Occipital lobe (tissue), 3 donors: ENCODE measurements at places on chromosomes 4 and X.

DNA sequence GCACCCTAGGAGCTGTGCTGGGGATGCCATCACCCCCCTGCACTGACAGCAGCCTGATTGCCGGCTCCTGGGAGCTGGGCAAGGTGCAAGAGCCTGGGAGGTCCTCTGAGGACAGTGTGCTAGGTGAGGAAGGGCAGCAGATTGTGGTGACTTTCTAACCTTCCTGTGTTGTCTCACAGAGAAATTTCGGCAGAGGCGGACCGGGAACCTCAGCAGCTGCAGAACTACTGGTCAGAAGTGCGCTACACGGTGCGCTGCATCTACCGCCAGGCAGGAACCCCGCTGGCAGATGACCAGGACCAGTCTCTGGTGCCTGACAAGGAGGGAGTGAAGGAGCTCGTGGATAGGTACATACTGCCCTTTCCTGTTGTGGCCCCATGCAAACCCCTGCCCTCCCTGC is 89.8 kb downstream of the FAM193A start:
- no peak for DNase-seq

- no peak for DNase-seq
Observed at GRCh38 chr4:122766950-122767349, 34.4 kb downstream of the BBS12 start.

- no peak for DNase-seq
Observed at GRCh38 chr4:53625888-53626287, 34.6 kb upstream of the LNX1 start.

DNA sequence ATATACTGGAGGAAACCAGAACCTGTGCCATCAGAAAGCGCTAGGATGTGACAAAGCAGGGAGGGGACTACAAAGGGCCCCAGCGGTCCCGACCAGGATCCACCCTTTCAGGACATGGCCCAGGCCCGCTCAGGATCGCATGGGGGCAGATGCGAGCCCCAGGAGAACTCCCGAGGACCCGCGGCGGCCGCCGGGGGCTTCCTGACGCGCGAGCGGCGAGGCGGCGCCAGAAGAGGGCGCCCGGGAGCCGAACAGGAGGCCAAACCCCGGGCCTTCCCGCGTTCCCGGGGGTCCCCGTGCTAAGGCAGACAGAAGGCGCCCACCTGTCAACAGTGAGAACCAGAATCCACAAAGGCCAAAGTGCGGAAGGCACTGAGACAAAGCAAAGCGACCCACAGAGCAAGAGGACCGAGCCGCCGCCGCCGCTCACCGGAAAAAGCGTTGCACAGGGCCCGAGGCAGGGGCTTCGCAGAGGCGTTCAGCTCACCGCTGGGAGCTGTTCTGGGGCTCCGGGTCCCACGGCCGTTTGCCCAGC is 7.3 kb upstream of the OPN1LW start:
- no peak for DNase-seq

DNA sequence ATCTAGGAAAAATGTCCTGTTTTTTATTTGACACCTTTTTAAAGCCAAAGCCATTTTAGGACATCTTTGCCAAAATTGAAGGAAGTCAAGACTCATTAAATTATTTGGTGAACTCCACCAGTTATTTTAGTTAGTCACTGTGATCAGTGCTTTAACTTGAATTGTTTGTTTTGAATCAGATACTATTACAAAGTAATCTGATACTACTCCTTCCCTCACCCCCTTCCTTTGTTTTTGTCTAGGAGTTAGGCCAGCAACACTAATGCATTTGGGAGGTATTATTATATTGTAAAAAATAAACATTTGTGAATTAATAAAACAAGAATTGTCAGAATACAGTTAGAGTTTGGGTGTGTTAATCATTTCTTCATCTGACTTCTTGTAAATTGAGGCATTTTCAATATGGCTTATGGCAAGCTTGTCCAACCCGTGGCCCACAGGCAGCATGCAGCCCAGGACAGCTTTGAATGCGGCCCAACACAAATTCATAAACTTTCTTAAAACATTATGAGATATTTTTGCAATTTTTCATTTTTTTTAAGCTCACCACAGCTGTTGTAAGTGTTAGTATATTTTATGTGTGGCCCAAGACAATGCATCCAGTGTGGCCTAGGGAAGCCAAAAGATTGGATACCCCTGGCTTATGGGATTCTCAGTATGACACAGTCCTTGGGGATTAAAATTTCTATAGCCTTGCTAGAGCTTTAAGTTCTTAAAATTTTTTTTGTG is 182.2 kb downstream of the BMPR1B start:
- no peak for DNase-seq

GRCh38 chrX:134622056-134622812 is 36.0 kb downstream of the PLAC1 start:
- DNase-seq = no peak

DNA sequence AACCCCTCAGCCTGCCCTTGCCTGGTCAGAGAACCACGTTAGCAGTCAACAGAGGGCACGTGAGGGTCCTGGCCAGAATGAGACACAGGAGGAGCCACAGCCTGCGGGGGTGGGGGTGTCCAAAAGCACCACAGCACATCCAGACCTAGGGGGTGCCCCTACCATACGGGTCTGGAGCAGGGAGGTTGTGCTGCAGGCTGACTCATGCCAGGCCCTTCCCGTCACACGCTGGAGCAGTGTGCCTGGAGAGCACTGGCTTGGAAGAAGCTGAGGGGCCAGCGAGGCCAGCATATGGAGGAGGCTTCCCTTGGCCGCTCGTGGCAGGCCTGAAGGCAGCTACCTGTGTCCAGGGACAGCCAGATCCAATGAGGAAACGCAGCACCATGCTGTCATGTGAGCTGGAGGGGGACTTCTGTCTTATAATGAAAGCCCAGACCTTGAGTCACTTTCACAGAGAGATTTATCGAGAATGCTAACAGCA is 1.5 kb upstream of the IRAK1 start:
- DNase-seq = no peak

DNA sequence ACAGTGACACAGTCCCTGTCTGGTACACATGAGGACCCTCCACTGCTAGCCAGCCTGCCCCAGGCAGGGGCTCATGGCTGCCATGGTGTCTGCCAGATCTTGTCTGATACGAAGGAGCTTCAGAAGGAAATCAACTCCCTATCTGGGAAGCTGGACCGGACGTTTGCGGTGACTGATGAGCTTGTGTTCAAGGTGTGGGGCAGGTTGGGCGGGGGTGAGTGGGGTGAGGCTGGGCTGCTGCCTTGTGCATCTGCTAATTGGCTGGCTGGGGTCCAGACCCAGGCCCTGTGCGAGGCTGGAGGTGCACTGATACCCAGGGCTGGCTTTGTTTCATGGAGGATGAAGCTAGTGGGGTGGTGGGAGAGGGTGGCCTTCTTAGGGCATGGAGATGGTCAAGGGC is 13.8 kb downstream of the CCDC22 start:
- no peak for DNase-seq

DNA sequence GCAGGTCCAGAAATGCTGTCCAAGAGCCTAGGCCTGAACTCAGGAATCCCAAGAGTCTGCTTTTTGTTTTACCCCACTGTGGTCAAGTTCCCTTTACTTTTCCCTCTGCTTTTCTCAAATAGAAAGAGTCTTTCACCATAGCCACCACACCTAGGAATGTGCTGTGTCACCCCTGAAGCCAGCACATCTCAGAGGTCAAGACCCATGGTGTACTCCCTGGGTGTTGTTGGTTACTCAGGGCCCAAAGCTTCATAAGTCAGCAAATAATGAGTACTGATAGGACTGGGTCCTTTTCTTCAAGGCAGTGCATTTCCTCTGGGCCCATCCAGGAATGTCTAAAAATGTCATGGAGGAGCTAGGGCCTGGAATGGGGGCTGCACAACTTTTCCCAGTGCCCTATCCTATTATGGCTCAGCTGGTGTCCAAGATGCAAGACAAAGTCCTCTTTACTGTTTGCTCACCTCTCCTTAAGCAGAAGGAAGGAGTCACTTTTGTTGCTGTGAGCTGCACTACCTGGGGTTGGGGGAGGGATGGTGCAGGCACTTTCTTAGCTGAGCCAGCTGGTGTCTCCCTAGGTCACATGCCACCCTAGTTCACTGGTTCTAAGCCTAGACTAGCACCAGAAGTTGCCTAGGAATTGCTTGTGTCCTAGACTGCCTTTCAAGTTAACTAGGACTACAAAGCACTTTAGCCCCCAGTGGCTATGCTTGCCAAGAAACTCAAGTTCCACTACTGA is 62.4 kb upstream of the RXFP1 start:
- no peak for DNase-seq

DNA sequence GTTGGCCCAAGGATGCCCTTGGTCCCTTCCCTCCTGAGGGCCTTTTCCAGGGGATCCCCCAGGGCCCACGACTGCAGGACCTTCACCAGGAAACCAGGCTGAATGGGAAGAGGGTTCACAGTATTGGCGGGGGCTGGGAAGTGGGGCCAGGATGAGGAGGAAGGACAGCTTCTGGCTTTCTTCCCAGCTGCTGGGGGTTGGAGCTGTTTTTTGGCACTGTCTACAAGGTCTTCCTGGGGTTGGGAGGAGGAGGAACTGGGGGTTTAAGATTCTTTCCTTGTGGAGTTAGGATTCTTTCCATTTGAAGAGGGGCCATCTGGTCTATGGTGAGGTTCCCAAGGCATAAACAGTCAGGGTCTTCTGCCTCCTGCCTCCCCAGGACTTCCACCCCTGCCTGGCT is 64.8 kb downstream of the KIF4A start:
- DNase-seq = no peak

DNA sequence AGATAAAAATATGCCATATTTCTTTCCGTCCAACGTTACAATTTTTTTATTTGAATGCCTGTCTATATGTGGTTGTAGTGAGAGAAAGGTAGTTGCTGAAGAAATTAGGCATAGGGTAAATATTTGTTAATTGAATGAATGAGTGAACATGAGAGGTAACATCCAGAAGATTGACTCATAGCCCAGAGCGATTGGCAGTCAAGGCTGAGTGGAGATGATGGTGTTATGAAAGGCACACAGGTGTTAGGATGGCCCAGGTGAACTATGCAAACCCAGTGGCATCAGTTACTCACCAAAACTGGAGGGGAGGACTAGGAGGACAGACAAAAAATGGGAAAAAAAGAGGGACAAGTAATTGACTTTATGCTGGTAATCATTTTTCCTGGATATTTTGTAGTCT is 31.7 kb upstream of the SPRY1 start:
- DNase-seq = no peak

GRCh38 chr4:138540056-138540800 is 298.1 kb upstream of the SLC7A11 start:
- DNase-seq = no peak

DNA sequence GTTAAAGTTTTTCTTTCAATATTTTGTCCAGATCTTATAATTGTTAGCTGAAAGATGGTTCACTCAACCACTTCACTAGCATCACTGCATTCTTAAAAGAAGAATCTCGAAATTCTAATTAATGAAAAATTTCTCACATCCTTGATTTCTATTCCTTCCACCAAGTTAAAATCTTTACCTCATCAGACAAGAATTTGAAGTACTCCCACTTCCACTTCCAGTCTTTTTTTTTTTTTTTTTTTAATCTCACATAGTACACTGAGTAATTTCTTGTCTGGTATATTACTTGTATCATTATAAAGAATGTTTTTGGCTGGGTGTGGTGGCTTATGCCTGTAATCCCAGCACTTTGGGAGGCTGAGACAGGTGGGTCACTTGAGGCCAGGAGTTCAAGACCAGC is 73.2 kb downstream of the FBXW7 start:
- no peak for DNase-seq

- no peak for DNase-seq
Observed at GRCh38 chr4:4856071-4857000, 3.1 kb upstream of the MSX1 start.

GRCh38 chr4:105896461-105896942 is 1.2 kb downstream of the NPNT start:
- no peak for DNase-seq

- DNase-seq = no peak
Observed at GRCh38 chrX:48489892-48490291, 13.9 kb downstream of the FTSJ1 start.

- no peak for DNase-seq
Observed at GRCh38 chr4:14254252-14254651, 626.7 kb upstream of the BOD1L1 start.

GRCh38 chrX:13689741-13690211 is 848 bp downstream of the RAB9A start:
- no peak for DNase-seq

DNA sequence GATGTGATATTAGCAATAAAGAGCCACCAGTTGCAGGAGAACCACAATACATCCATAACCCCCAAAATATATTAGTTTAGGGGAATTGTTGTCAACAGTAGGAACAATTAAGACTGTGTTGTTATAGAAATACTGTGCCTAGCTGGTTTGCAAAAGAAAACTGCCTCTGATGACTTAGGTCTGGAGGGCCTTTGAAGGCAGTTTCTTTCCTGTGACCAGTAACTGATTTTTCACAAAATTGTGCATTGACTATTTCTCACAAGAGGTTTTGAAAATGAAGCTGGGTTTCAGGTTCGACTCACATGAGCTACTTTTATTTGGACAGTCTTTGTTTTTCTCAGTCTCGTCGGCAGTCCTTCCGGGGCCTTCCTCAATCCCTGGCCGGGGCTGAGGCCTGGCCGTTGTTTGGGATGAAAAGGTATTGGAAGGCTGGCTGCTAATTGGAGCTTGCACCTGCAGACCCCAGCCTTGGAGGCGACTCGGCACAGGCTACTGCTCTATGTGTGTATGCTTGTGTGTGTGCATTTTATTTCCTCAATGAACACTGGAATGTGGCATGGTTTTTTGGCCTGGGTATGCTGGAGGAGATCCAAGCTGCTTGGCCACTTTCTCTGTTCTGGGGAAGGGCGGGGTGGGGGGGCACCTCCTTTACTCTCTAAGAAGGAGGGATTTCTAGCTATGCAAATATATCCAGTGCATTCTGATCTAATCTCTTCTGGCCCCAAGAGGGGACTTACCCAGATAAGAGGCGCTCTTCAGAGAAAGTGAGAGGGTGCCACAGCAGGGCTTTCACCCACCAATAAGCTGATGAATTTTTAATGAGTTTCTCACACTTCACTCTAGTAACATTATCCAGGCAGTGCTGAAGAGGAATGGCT is 49.5 kb upstream of the LNX1 start:
- no peak for DNase-seq

DNA sequence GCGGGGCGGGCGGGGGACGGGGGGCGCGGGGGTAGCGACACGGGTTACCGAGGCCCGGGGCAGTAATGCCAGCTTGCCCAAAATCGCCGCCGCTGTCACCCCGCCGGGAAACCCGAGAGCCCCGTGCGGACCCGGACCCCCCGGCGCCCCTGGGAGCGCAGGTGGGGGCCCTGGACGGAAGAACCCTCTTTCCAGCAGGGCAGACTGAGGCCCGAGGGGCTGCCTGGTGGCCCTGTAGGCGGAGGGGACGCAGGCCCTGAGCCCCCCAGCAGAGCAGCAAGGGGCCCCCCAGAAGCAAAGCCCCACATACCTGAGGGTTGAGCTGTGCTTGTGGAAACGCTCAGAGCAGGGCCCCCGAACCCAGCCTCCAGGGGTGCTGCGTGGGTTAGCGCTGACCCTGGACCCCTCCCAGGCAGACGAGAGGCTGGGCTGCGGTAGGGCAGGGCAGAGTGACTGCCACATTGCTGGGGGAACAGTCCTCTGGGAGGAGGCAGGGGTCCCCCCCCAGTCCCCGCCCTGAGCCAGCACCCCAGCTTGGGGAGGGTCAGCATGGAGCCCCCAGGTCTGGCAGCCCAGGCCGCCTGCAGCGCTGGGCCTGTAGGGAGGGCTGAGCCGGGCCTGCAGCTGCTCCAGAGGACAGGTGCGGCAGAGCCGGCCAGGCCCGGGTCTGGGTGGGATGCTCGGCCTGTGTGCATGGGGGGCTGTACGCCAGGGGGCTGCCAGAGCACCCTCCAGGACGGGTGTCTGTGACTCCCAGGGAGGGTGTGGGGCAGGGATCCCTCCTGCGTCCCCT is 646 bp downstream of the DOK7 start:
- no peak for DNase-seq

- DNase-seq = no peak
Observed at GRCh38 chr4:173135241-173135847, 33.3 kb upstream of the GALNT7 start.
